ENCODE measurements at places on chromosomes 7 and 10.

DNA sequence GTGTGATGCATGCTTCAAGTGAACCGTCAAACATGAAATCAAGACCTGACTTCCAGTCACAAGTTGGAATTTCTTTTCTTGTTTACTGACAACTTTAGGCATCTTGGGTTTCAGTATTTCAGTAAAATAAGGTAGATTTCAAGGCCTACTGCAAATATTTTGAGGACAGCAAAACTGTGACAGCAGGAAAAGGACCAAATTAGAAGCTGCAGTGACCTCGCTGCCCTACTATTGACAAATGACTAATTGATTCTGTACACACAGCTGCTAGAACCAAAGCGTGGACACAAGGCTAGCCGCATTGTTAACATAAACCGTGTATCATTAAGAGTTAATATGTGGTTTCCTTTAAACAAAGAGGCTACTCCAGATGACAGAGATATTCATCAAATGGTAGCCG lies 105.7 kb upstream of the SEC61G start:
- no peak for DNase-seq

- DNase-seq = no peak
Observed at GRCh38 chr10:86950349-86950748, 7.1 kb downstream of the MMRN2 start.

DNA sequence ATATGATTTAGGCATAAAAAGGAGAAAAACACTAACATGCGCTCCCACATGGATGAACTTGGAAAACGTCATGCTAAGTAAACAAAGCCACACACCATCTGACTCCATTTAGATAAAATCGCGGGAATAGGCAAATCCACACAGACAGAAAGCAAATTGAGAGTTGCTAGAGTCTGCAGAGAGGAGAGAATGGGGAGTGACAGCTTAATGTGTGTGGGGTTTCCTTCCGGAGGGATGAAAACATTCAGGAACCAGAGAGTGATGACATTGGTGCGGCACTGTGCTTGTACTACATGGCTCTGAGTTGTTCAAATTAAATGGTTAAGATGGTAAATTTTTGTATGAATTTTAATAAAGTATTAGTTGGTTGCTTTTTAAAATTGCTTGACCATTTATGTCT lies 482.9 kb upstream of the AKR1E2 start:
- DNase-seq = no peak

GRCh38 chr10:50346942-50347341 lies 95.6 kb upstream of the ASAH2 start:
- no peak for DNase-seq

DNA sequence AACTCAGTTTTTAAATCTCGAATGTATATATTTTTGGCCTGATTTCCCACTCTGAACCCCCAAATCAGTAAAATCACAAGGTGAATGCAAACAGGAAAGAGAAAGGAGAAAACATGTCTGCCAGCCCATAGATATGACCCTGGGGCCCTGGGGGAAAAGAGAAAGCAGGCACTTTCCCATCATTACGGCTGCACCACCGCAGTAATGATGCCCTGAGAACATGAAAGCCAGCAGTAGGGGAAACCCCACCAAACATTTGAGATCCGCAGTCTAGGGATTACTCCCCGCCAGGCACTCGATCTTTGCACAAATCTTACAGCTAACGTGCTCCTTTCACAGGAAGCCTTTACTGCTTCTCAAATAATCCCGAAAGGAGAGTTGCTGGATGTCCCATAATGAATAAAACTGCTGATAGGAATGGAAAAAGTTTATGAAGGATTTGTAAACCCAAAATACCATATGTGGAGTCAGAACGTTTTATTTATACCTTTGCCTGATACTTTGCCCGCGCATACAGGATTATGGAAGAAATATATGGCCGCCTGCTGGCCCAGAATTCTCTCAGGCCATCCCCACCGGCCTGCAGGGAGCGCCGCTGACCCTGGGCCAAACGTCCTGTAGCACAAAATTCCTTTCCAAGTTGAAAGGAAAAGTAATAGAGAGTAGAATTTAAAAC lies 180.0 kb upstream of the INHBA start:
- no peak for DNase-seq
